ENCODE measurements at places on chromosomes 7 and 10. TPM values are rescaled to one million over a fixed set of nuclear protein-coding genes. Genes with fewer than 3 reads are reported as not detected.

Gene CRYGN
- total RNA-seq: 0.65 TPM

Gene AGMO
- 2.4 TPM for total RNA-seq

DNA sequence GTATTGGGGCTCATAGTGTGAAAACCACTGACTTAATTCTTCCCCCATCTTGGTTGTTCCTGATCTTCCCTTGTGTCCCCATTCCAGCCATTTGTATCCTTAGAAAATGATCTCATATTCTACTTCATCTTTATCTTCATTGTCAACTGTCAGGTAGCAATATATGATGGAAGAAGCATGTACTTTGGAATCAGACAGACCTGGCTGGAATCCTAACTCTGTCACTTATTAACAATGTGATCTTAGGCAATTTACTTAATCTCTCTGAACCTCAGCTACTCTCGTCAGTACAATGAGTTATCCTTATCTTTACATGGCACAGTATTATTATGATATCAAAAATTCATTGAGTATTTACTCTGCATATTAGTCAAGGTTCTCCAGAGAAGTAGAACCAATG, 10.1 kb downstream of the CFTR start:
- no peak for DNase-seq

DNA sequence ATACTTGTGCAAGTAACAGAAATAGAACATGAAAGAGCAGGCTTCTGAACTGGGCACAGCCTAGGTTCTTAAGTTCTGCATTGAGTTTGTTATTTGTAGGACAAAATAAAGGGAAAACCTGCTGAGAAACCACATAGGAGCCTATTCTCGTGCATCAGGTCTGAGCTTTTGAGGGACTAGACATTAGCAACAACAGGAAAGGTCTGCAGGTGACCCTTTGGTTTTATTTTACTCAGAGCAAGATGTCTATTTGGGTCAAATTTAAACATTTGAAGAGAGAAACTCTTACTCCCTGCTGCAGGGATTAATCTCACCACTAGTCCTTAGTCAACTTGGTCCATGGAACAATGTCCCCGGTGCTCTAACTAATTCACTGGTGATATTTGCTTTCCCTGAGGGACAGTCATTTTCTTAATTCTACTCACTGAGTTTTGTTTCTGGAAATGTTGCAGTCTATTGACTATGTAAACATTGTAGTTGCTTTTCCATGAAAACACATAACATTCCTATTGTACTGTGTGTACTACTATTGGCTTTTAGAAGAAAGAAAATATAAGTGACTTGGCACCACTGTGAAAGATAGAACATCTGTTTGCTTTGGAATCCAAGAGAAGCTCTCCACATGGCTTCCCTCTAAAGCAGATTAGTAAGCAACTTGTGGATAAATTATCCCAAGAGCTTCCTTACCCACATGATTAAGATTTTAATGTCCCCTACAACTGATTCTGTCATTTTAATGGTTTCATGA, 108.2 kb downstream of the CHRM2 start:
- no peak for DNase-seq

Gene CYP3A5
- 0.62 TPM for total RNA-seq

DNA sequence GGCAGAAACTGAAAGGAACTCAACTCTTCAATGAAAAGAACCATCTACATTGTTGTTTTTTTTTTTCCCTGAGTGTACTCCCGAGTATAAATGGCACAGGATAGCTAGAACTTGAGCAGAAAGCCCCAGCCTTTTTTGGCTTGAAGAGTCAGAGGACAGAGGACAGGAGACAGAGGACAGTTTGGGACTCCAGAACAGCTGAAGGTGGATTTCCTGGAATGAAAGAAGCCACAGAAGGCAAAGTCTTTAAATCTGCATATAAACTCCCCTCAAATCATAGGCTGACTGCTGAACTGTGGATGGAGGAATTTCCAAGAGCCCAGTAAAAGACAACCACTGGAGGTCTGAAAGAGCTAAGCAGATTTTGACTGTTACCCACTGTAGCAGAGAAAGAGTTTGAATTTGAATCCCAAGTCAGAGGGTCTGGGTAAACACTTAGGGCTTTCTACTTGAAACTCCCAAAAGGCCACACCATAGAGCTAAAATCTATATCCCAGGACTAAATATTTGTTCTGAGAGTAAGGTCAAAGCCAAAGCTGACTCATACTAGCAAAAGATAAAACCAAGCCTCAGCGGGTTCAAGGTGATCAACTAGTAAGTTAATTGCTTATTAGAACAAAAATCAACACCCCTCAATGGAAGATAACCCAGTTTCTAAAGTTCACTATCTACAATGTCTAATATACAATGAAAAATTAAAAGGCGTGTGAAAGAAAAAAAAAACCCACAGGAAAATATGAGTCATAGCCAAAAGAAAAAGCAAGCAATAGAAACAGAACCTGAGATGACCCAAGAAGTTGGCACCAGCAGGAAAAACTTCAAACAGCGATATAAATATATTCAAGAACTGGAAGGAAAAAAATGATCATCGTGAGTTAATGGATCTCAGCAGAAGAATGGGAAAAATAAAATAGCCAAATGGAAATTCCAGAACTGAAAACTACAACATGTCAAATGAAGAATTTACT, 1.8 kb upstream of the OPN1SW start:
- DNase-seq: no peak

DNA sequence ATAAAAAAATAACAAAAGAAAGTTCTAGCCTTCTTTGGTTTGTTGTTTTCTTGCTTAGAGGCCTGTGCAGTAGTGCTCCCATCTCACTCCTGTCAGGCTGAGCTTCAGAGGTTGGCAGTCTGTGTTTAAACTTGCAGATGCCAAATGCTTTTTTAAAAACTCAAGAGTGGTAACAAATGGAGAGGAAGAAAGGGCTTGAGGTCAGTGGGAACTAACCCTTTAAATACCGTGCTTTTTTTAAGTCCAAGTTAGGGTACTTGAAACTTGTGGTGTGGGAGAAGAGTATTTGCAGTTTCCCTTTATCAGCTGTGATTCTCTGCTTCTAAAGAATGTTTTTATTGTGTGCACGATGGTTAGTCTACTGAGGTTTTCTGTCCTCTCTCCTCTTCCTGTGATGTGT, 29.4 kb downstream of the ZRANB1 start:
- no peak for DNase-seq

- DNase-seq: no peak
These were observed 32.1 kb downstream of the JCAD start for GRCh38 chr10:30027057-30028005.

DNA sequence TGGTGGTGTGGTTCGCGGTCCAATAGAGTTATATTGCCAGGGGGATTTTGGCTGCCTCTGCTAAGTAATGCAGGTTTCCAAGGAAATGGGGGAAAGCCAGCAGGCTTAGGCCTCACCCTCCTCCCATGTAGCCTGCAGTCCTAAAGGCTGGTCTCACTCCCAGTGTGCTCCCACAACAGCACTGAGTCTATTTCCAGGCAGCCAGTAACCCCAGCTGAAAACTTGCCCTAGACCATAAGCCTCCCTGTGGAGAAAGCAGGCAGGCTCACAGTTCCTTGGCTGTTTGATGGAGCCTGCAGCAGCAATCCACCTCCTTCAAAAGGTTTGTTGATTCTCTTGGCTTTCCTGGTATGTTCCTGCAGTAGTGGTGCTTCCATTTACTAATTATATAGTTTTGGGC, 220.0 kb upstream of the ZNF804B start:
- no peak for DNase-seq

Gene KIF5B
- total RNA-seq: 136 TPM
